Stimulated activated CD4-positive, alpha-beta T cell treated with anti-CD3 and anti-CD28 coated beads, Interleukin-15, amount 100 ng/mL, for 1 hour (primary cell): ENCODE measurements at places on chromosomes 6 and 20.

- no peak for DNase-seq
These were observed 107.0 kb upstream of the DST start for GRCh38 chr6:56749632-56750151.

GRCh38 chr6:96735332-96735731 is 101.9 kb downstream of the GPR63 start:
- no peak for DNase-seq

GRCh38 chr6:39426073-39426456 is 103.6 kb upstream of the KCNK16 start:
- DNase-seq: no peak

- DNase-seq: no peak
These were observed 29.8 kb upstream of the ZNF391 start for GRCh38 chr6:27358786-27359185.
